ENCODE measurements at places on chromosomes 12 and 14.
A peak's percentile ranks its signal among the peaks of the same experiment; 100 is the strongest.

- DNase-seq = no peak
These were observed 5.0 kb upstream of the E2F7 start for GRCh38 chr12:77070382-77070781.

DNA sequence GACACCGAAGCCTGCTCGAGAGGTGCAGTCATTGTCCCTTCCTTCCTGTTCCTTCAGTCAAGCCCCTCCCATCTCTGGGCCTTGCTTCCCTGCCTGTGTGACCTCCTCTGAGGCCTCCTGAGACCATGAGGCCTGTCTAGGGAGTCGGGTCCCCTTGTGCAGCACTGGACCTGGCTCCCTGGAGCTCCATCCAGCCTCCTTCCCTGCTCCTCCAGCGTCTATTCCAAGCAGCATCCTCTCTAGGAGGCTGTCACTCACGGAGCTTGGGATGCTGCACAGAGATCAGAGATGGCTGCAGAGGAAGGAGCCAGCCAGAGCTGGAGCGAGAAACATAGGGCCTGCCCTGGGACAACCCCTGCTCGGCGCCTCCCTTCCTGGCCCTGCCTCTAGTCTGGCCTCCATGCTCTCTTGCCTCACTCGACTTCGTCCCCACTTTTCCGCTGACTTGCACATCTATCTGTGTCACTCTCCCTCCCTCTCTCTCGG, 142.7 kb downstream of the BCL11B start:
- DNase-seq = no peak

DNA sequence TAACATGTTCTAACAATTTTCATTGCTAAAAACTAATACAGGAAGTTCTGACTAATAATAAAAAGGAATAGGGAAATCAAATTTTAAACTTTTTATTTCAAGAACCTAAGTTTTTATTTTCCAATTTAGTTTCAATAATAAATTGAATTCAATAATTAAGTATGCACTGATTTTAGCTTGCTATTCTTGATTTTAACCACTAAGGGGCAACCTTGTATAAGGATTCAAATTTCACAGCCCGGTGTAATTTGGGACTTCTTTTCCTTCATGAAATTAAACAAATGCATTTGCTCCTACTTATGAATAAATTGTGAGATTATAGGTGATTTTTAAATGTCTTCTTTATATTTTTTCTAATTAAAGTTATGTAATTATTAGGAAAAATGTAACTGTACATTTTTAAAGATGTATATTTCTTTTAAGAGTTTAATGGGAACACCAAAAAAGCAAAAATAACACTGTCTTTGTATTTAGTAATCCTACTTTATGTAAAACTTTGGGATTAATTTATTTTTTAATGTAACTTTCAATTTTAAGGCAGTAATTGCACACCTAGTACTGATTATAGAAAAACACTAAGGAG, 241.4 kb upstream of the PDZRN4 start:
- peak; percentile 17 for DNase-seq

- no peak for DNase-seq
These were observed 162.8 kb upstream of the TBX3 start for GRCh38 chr12:114846771-114847170.

Data from HCEC 1CT (cell line).